Hematopoietic multipotent progenitor cell treated with erythropoietin and hydrocortisone succinate and interleukin-3 and kit ligand, for 8 days (in vitro differentiated cells): ENCODE measurements at places on chromosomes 7 and 10.

GRCh38 chr10:19658622-19659233 lies 157.5 kb upstream of the PLXDC2 start:
- DNase-seq, result no peak

DNA sequence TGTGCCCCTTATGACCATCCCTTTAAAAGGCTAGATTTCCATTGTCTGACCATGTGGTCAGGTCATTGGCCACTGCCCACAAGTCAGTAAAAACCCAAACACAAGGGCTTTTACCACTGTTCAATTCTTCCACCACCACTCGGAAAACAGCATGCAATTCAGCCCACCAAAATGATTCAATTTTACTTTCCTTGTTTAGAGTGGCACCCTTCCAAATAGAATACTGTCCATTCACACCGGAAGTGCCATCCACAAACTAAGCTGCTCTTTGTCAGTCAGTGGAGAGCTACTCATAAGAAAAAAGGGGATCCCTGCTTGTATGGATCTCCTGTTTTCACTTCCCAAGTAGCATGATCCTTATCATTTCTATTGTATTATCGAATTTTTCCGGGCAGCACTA lies 350.7 kb upstream of the MBL2 start:
- no peak for DNase-seq

DNA sequence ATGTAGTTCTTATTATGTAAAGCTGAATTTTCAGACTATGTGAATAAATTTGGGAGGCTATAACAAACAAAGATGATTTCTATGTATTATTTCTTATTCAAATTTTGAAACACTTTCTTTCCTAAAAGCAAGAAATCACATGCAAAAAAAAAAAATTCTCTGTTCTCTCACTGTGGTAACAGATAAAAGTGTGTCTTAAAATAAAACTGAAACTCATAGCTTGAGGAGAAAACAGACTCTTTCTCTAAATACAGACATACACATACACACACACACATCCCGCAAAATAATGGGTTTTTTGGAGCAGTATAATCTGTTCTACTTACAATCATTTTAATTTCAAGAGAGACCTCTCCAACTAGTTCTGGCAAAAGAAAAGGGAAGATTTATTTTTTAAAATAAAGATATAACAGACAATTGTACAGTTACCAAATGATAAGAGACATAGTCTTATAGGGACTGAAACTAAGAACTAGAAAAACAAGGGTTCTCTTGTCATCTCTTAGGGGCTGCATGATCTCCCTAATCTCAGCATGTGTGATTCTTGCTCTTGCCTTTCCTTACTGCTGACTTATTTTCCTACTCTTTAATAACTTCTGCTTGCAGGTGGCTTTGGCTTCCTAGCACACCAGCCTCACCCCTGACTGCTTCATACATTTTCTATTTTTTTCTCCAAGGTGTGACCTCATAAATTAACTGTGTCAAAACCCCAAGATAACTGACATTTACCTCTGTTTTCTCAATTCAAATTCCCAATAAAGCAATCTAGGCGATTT lies 483.5 kb upstream of the POT1 start:
- no peak for DNase-seq

DNA sequence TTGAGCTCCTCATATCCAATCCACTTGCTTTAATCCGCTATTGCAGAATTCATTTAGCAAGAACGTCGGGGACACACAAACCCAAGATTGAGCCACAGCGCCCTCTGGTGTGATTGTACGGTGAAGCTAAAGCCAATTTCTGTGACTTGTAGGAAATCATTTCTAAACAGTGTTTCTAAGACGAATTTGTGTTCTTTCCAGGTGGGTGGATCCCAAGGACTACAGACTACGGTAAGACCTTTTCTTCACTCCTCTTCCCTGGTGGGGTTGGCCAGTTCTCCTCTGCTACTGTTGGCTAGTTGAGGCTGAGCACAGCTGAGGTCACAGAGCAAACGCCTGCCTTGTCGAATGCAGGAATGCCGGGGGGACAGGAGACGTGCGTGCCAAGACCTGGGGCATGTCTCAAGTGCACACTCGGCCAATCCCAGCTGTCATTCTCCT lies 5.2 kb downstream of the DMBT1 start:
- DNase-seq, result peak; percentile 74

GRCh38 chr7:24778543-24779282 lies 21.4 kb upstream of the GSDME start:
- no peak for DNase-seq

DNA sequence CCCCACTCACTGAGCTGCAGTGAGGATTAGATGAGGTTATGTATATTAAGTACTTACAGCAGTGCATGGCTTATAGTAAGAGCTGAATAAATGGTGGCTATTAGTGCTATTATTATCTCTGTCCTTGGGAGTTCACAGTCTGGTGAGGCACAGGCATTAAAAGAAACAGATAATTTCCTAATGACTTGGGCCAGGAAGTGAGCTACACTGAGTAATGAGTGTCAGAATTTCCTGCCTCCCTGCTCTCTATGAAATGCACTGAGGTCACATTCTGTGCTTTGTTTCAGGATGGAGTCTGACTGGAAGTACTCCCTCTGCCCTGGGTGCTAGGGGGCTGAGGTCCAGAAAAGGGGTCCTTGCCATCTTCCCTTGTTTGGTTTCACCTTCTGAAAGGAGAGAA lies 48.7 kb upstream of the LOXL4 start:
- DNase-seq, result no peak
